Stimulated activated CD8-positive, alpha-beta memory T cell treated with anti-CD3 and anti-CD28 coated beads, Interleukin-15, amount 100 ng/mL, for 24 hours (primary cell): ENCODE measurements at places on chromosomes 4 and X.

DNA sequence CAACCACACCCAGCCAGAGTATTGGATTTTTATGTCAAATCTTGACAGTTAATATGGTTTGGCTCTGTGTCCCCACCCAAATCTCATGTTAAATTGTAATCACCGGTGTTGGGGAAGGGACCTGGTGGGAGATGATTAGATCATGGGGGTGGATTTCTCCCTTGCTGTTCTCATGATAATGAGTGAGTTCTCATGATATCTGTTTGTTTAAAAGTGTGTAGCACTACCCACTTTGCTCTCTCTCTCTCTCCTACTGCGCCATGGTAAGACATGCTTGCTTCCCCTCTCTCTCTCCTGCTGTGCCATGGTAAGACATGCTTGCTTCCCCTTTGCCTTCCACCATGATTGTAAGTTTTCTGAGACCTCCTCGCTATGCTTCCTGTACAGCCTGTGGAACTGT, 86.9 kb upstream of the COX18 start:
- no peak for DNase-seq

GRCh38 chrX:384861-385260, 1.8 kb downstream of the PPP2R3B start:
- DNase-seq: no peak

- no peak for DNase-seq
These were observed 62.1 kb upstream of the CCDC160 start for GRCh38 chrX:134174859-134175258.

DNA sequence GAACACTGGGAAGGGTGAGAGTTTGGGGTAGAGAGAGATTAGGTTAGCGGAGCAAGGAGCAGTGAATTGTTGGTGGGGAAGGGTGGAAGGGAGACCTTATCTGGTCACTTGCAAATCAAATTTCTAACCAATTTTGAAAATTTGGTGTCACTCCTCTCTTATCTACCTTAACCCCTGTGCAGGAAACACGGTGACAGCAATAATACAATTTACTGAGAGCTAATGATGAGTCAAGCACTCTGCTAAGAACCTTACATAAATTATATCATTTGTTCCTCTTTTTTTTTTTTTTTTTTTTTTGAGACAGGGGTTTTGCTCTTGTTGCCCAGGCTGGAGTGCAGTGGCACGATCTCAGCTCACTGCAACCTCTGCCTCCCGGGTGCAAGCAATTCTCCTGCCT, 116.4 kb downstream of the C4orf51 start:
- DNase-seq: no peak

DNA sequence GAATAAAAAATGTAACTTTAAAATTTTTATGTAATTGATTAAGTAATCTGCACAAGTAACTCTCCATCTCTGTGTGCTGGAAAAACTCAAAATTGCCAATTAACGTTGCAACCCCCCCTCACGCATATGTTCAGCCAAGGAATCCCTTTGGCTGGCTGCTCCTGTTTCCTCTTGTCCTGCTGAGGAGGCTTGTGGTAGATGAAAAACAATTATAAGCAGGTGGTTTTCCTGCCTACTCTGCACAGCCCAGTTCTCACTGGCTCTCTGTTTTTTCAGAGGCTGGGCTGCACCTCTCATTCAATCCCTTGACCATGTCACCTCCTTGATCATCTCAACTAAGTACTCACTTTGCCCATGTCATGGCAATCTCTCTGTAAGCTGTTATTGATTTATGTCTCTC, 1068.4 kb downstream of the ARAP2 start:
- no peak for DNase-seq

DNA sequence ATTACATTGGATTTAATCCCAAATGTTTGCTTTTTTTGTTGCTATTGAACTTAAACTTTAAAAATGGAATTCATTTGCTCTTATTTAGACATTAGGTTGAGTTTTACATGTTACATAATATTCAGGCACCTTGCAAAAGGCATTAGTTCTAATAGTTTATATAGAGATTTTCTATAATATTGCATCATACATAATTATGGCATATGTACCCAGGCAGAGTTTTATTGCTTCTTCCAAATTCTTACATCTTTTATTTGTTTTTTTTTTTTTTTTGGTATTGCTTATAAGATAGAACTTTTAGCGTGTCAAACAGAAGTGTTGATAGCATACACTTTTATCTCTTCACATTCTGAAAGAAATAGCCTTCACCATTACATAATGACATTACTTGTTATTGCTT, 487.7 kb downstream of the GABRG1 start:
- no peak for DNase-seq

DNA sequence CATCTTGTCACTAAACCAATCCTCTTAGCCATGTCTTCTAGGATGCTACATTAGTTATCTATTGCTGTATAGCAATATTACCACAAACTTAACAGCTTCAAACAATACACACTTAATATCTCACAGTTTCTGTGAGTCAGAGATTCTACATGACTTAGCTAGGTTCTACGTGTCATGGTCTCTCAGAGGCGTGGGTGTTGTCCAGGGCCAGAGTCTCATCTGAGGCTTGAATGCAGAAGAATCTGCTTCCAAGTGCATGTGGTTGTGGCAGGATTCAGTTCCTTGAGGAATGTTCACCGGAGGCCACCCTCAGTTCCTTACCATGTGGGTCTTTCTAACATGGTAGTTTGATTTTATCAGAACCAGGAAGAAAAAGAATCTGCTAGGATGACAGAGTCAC, 26.4 kb downstream of the PPP1R2C start:
- DNase-seq: no peak

GRCh38 chr4:156751486-156751885, 220.1 kb downstream of the PDGFC start:
- no peak for DNase-seq

GRCh38 chr4:73869130-73870055, at the start of gene CXCL1:
Gene CXCL1, plus strand, starts transcription at chr4:73869393. Its CDS starts 78 bp downstream, at chr4:73869471.
- DNase-seq: no peak

- DNase-seq: no peak
These were observed 40.5 kb downstream of the LCORL start for GRCh38 chr4:17981063-17981462.

- DNase-seq: no peak
These were observed 88.2 kb downstream of the SOWAHB start for GRCh38 chr4:76809594-76810305.

GRCh38 chrX:37424000-37424429, 74.9 kb downstream of the PRRG1 start:
- DNase-seq: no peak

DNA sequence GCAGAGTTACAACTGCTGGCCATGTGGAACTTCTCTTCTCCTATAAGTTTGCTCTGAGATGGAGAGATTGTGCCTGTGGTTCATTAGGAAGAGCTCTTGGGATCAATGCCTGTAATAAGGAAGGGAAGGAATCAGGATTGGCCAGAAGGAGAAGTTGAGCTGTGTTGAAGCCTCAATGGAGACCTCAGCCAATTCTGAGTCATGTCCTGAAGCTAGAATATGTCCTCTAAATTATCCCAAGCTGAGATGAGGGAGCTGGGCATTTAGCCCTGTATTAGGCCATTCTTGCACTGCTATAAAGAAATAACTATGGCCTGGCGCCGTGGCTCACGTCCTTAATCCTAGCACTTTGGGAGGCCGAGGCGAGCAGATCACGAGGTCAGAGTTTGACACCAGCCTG, 85.4 kb upstream of the DHX15 start:
- no peak for DNase-seq

GRCh38 chrX:87975365-87975764, 457.8 kb downstream of the KLHL4 start:
- DNase-seq: no peak

DNA sequence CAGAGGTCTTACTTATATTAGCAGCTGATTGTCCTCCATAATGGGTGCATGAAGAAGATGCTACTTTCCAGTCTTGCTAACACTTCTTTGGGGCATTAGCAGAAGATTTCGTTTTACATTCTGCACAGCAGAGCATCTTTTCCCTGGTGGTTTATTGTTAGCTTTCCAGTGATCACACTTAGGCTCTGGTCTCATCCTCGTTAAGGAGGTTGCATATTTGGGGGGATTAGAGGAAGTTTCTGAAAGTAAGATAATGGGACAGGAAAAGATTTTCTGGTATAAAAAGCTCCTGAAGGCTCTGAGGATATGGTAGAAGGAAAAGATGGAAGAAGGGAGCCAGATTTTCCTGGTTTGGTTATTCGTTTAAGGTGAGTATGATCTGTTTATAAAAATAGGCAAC, 134.1 kb downstream of the GATB start:
- no peak for DNase-seq

- DNase-seq: no peak
These were observed 146.8 kb downstream of the PPP3CA start for GRCh38 chr4:101200561-101200960.

GRCh38 chr4:26020881-26021280, 106.9 kb downstream of the SMIM20 start:
- DNase-seq: no peak

- no peak for DNase-seq
These were observed 36.2 kb downstream of the DCX start for GRCh38 chrX:111375747-111376146.

DNA sequence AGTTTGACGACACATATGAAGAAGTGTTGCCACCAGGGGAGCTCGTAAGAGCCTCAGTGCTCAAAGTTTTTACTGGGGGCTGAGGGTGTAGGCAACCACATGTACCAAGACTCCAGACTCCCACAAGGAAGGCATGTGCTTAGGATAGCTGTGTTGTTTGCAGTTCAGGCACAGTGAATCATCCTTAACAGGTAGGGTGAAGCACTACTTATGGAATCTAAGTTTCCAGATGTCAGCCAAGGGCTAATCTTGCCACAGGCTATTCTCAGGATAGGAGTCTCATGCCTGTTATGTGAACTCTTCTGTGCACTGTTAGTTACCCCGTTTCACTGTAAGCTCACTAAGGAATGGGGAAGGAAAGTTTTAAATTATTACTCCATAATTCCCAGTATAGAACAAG, 202.6 kb downstream of the TMA16 start:
- no peak for DNase-seq

DNA sequence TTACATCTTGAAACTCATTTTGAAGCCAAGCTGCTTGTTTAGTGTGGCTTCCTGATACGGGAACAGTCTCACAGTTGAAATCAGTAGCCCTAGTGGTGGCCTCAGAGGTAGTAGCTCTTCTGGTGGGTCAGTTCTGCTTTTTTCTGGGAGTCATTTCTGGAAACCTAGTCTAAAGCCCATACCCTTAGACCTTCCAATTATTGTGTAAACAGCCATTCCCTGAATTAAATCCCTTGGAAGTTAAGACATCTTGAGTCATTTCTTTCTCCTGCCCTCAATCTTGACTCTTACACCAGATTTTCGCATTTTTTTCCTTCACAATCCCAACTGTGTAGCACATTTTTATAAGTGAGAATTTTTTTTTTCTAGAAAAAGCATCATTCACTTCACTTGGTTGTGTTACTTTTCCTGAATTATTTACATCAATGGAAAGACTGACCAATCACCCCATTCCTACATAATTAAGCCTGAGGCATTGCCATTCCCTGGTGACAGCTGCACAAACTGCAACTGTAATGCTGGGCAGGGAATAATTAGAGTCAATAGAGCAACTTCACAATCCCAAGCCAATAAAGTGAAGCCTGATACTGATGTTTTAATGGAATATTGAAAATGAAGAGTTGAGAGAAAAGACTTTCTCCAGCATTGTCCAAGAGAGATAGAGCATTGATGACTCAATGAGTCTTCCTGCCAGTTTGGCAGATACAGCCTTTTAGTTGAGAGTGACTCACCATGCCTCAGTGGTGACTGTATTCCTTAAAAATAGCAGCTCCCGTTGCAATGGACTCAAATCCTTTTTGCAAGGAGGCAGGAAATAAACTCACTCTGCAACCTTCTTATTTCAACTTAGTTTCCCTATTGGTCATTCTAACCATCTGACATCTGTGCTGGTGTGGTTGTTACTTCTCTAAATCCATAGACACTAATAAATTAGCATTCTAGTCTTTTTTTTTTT, 13.0 kb upstream of the SEPSECS start:
- DNase-seq: no peak

DNA sequence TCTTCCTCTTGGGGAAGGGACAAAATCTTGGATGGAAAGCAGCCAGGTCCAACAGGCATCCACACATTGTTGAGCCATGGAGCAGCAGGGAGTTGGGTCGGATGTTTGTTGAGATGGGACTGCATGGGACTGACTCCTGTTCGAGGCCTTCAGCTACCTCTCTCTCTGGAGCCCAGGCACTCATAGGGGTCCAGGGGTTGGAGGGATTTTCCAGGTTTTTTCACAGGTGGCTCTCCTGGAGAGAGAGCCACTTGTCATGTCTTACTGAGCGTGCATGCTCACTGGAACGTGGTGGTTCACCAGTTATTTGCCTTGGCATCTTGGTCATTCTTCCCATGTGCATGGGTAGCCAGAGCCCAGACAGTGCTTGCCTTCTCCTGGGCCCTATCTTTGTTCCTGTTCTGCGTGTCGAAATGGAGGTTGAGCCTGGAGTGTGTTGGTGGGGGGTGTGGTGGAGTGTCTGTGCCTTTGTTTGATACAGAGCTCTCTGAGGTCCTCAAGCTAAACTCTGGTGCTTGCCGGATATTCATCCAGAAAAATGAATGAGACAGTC, 60.6 kb downstream of the NBDY start:
- DNase-seq: no peak

GRCh38 chr4:119040261-119040660, 95.4 kb upstream of the MYOZ2 start:
- DNase-seq: no peak

DNA sequence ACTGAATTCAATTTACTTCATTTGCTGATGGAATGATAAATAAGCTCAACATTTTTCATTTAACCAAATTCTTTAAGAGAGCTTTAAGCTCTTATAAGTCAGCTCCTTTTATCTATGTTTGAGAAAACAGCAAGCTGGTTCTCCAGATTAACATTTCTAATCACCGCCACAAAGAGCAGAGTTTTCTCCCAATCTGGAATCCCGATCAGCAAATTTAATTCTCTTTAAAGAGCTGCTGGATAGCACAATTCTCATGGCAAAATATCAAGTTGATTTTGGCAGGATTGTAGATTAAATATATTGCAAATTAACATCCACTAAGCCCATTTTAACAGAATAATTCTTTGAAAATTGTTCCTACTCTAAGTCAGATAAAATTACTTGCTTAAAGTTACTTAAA, 48.8 kb downstream of the RPS6KA3 start:
- no peak for DNase-seq

- no peak for DNase-seq
These were observed 32.3 kb upstream of the IRF2 start for GRCh38 chr4:184506527-184507121.

GRCh38 chr4:89296896-89297295, 10.7 kb downstream of the GPRIN3 start:
- DNase-seq: no peak

GRCh38 chrX:40778861-40779575, 43.7 kb upstream of the MED14 start:
- no peak for DNase-seq

- DNase-seq: no peak
These were observed 76.2 kb downstream of the MTMR1 start for GRCh38 chrX:150769408-150769807.

GRCh38 chr4:109912706-109913595, at the start of gene EGF:
Gene EGF, plus strand, starts transcription at chr4:109912883. Its CDS starts 453 bp downstream, at chr4:109913336.
- DNase-seq: no peak

GRCh38 chr4:134251322-134251721, 49.7 kb upstream of the PABPC4L start:
- no peak for DNase-seq

GRCh38 chr4:147509386-147509785, 28.5 kb downstream of the EDNRA start:
- no peak for DNase-seq
